ENCODE measurements at places on chromosomes 2 and 18.

- no peak for DNase-seq
These were observed 15.2 kb upstream of the REV1 start for GRCh38 chr2:99504844-99505584.

DNA sequence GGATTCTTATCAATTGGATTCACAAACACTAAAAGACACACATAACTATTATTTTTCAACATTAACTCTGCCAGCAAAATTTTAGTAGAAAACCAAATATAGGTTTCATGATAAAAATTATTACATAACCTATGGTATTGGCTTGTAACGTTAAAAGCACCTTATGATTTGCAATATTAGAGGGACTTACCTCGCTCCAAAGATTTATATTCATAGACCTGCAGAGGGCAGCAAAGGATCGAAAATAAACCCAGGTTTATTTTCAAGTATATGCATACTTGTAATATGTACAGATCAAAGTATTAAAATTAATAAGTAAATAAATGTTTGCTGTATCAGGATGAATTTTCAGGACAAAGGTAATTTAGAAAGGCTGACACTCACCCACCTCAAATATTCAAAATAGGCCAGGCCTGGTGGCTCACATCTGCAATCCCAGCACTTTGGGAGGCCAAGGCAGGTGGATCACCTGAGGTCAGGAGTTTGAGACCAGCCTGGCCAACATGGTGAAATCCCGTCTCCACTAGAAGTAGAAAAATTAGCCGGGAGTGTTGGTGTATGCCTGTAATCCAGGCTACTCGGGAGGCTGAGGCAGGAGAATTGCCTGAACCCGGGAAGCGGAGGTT is 45.3 kb downstream of the LRPPRC start:
- DNase-seq, result no peak

DNA sequence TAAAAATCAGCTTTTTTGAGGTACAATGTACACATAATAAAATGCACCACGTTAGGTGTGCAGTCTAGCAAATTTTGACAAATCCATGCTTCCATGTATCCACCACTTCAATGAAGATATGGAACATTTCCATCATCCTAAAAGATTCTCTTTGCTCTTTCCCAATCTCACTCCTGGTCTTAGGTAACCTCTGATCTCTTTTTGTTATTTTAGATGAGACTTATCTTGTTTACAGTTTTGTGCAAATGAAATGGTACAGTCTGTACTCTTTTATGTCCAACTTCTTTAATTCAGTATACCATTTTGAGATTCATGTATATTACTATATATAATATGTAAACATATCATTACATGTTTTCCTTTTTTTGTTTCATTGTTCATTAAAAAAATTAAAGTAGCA is 16.3 kb upstream of the SERPINB5 start:
- DNase-seq, result no peak

GRCh38 chr18:29962579-29962978 is 1080.0 kb downstream of the DSC3 start:
- no peak for DNase-seq

DNA sequence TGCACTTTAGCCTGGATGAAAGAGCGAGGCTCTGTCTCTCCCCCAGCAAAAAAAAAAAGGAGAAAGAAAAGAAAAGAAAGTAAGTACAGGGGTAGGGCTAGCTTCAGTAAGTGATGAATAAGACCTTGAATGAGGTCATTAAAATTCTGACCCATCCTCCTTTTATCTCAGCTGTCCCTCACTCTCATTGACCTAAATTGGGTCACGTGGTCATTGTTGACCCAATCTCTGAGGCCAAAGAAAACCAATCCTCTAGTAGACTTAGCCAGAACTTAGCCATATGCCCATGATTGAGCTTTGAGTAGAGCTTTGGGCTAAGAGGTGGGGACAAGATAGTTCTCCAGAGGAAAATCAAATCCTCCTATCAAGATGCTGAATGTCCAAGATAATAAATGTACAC is 149.3 kb downstream of the PDE11A start:
- DNase-seq, result no peak

GRCh38 chr2:209495855-209496585 is 72.2 kb downstream of the MAP2 start:
- DNase-seq, result no peak

- DNase-seq, result no peak
These were observed 3.6 kb upstream of the PRSS56 start for GRCh38 chr2:232516551-232516950.

All from cerebellar nuclear complex (tissue), 1 donor.